SIG-M5 (cell line): ENCODE measurements at places on chromosomes 6 and 20.

- DNase-seq = no peak
These were observed 10.0 kb downstream of the TRERF1 start for GRCh38 chr6:42441697-42442081.

- DNase-seq = peak; percentile 71
These were observed 10.4 kb downstream of the IGF2R start for GRCh38 chr6:159979136-159979874.

GRCh38 chr6:100617633-100618350, 153.1 kb upstream of the SIM1 start:
- DNase-seq = peak; percentile 12

- no peak for DNase-seq
These were observed 963 bp downstream of the FOXF2 start for GRCh38 chr6:1390133-1390945.

DNA sequence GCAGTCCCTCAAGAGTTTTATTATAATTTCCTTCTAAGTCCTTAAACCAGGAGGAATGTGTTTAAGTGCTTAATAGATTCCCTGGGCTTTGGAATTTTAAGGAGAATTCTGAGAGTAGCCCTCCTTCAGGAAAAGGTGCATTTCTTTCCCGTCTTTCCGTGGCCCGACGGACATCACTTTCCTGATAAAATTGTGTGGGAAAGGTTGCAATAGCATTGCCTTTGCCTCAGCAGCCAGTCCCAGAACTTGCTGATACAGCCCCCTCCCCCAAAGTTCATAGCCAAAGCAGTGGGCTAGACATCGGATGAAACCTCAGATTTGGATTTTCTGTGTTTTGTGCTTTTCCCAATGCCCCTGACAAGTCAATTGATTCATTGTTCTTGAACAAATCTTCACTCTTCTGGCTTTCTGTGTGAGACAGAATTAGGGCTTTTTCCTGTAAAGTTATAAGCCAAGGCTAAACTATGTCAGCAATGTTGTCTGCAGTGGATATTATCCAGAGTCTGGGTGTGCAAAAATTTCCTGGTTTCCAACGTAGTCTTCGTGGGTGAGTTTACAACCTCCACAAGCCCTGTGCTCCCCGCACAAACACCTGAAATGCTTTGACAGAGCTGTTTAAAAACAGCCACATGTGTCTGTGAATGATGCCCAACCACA, 1.1 kb upstream of the SMOC2 start:
- no peak for DNase-seq

GRCh38 chr6:31547727-31548543, 527 bp downstream of the NFKBIL1 start:
- no peak for DNase-seq

GRCh38 chr20:43665466-43666176, 1.3 kb upstream of the MYBL2 start:
- DNase-seq = no peak

GRCh38 chr20:37310951-37311350, 21.5 kb downstream of the MANBAL start:
- DNase-seq = no peak

GRCh38 chr6:167721291-167721690, 105.4 kb upstream of the AFDN start:
- DNase-seq = no peak

DNA sequence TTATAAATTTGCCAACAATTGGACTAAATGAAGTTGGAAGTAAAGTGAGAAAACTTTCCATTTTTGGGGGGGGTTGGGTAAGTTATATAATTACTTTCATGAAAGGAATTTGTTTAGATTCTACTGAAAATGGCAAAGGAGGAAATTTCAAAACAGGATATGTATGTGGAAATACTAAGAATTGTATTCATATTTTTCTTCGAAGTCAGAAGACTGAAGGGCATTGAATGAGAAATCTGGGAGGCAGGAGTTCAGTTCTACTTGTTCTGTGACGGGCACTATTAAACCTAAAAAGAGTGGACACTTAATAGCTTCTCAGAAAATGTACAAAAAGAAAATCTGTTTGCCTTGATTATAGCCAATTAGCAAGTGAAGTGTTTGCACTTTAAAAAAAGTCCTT, 114.7 kb downstream of the PRIM2 start:
- no peak for DNase-seq

DNA sequence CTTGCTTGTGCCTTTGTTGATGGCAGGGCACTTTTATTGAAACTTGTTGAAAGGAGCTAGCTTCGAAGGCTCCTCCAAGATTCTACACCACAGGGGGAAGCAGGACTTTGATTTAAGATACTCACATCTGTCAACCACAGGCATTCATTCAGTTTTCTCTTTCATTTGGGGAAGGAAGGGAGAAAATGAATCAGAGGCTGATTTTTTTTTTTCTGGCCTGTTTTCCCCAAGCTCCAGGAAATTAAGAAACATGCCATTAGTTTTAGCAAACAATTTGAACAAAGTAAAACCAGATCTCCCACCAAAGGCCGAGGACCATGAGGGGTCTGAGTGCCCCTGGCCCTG, 8.7 kb upstream of the APCDD1L start:
- DNase-seq = no peak

GRCh38 chr6:144346719-144347447, 61.7 kb downstream of the UTRN start:
- no peak for DNase-seq

DNA sequence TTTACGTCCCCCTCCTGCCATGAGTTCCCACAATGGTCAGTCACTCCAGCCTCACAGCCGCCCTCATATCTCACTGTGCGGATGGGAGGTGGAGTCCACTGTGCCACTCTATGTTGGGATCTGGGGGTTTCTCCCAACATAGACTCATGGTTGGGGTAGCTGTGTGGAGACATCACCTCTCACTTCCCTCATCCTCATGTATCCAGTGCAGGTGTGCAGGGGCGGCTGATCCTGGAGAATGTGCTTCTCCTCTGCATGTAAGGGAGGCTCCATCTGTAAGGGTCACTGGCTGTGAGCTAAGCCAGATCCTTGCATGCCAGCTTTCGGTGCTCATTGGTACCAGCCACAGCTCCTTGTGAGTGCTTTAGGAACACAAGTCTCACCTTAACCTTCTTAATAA, 400.8 kb downstream of the CDH26 start:
- DNase-seq = no peak

- DNase-seq = no peak
These were observed 602.3 kb upstream of the MMS22L start for GRCh38 chr6:97885325-97885724.

DNA sequence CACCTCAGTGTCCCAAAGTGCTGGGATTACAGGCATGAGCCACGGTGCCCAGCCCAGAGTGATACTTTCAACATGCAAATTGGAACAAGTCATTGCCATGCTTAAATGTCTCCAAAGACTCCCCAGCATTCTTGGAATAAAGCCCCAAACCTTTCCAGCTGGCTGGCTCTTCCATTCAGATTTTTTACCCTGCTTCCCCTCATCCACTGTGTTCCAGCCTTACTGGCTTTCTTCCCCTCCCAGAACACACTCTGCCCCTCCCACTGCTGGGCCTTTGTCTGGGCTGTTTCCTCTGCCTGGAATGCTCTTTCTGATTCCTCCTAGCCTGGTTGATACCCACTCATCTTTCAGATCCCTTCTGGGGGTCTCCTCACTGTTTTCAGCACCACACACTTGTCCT, 40.1 kb upstream of the NNAT start:
- DNase-seq = no peak

DNA sequence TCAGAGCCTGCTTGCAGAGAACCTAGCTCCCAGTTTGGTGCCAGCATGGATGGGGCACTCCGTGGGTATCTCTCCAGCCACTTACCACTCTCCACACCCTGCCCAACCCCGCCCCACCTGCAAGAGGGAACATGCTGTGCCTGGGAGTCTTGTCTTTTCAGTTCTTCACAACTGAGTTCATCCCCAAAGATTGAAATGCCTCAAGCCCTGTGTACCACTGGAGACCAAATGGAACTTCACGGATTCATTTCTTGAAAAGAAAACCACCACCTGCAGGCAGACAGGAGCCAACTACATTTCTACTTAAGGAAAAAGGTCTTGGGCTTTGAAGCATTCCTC, 50.1 kb downstream of the TRERF1 start:
- no peak for DNase-seq

DNA sequence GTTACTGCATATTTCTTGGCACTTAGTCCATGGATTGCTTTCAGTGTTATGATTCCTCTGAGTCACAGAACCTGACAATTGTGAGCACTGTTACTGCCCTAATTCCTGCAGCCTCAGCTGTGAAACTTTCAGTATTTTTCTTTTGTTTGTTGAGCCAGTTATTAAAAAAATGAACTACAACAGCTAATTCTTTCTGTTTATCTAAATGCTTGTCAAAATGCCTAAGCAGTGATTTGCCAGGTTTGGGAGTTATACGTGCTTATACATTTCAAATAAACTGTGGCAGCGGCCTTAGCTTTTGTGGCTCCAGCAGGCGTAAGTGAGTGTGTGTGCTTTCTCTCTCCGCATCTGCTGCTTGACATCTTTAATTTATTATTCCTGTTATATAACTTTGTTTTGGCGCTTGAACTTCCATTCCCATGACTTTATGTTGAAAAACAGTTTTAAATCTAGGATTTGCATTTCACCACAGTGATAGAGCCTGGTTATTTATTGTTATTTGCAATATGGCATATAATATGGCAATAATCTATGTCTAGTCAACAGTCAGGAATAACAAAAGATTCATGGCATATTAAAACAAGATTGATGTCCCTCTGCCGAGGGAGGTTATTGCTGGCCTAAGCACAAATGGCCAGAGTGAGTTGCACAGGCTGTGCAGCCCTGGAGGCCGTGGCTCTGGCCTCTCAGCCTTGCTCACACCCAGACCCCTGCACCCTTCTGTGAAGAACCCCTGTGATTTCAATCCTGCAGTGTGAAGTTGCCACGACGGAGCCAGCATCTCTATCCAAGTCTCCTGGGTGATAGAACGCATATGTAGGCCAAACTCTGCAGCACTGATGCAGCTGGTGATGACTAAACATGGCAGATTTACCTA, 303.4 kb downstream of the THBS2 start:
- no peak for DNase-seq

DNA sequence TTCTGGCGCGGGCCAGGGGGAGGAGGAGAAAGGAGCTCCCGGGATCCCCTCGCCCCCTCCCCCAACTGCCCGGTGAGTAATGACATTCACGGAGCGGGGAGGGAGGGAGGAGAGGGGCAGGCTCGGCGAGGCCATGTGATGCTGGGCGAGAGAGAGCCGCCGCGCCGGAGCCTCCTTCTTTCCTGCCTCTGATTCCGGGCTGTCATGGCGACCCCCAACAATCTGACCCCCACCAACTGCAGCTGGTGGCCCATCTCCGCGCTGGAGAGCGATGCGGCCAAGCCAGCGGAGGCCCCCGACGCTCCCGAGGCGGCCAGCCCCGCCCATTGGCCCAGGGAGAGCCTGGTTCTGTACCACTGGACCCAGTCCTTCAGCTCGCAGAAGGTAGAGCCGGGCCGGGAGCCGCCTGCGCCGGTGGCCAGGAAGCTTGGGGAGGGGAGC, at the start of gene GDAP1L1:
TSS of gene GDAP1L1 (plus strand) at position 178 of the 441 bp plus-strand sequence. CDS start at position 205, 27 bp downstream.
- no peak for DNase-seq

DNA sequence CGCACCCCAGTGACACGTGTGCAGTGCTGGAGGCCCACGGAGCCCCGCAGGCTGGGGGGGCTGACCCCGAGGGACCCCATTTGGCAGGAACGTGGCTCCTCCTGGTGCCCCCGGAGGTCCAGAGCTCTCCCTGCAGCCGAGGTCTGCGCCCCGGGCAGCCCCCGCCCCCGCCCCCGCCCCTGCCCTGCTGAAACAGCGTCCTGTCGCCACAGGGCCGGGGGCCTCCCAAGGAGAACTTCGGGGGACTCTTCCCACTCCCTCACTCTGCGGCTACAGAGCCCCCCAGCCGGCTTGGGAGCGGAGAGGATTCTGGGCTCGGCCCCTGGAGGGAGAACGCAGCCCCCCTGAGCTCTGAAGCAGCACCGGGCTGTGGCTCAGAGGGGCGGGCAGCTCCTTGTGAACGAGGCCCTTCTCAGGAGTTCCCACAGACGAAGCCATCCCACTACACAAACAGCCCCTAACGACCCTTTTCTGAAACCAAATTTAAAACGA, 115.2 kb downstream of the DLL1 start:
- no peak for DNase-seq

DNA sequence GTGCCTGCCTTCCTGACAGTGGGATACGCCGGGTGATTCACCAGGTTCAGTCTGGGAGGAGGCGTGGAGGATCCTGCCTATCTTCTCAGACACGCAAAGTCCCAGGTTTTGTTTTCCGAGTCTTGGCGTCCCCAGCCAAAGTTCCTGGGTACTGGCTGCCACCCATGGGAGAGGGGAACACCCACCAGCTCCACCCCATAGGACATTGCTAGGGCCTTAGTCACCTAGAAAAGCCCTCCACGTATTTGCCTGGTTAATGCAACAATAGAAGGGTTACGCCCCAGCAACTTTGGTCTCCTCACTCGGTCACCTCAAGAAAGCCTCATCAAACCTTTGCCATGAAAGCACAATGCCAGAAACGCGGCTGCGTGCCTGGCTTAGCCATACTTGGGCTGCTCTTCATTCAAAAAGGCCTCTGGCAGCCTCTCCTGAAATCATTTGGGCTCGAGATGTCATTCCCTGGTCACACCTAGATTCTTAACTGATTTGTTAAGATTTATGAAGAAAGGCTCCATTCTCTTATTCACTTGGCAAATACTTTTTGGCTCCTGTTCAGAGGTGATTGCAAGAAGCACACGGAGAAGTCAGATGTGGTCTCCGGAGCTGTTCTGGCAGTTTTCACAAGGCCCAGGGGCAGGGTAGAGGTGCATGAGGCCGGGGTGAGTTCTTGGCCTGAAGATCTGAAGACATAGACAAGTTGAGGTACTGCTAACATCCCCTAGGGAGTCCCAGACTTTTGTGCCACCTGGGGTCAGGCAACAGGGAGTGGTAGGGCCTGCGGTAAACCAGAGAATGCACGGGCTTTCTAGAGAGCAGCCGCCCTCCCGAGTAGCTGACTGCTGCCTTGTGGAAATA, 35.5 kb upstream of the ZNF133 start:
- no peak for DNase-seq

GRCh38 chr20:48051794-48052474, 266.7 kb upstream of the SULF2 start:
- DNase-seq = no peak

DNA sequence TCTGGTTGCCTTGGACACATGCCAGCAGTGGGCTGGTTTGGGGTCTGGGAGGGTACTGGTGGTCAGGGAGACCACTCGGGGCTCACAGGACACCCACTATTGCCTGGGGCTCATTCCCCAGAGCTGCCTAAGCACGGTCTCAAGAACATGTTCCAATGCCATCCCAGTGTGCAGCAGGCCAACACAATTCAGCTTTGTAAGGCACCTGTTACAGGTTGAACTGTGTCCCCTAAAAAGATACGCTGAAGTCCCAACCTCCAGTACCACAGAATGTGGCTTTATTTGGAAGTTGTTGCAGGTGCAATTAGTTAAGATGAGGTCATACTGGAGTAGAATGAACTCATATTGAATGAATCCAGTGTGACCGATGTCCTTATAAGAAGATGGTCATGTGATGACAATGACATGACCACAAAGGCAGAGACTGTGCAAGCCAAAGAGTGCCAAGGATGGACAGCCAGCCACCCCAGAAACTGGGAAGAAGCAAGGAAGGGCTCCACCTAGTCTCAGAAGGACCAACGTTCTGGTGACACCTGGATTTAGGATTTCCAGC, 13.5 kb upstream of the MAS1 start:
- no peak for DNase-seq

- DNase-seq = no peak
These were observed 122.0 kb downstream of the HTR1B start for GRCh38 chr6:77341058-77341986.
